ENCODE measurements at places on chromosomes 6 and 20. TPM values are rescaled to one million over a fixed set of nuclear protein-coding genes. Genes with fewer than 3 reads are reported as not detected.

DNA sequence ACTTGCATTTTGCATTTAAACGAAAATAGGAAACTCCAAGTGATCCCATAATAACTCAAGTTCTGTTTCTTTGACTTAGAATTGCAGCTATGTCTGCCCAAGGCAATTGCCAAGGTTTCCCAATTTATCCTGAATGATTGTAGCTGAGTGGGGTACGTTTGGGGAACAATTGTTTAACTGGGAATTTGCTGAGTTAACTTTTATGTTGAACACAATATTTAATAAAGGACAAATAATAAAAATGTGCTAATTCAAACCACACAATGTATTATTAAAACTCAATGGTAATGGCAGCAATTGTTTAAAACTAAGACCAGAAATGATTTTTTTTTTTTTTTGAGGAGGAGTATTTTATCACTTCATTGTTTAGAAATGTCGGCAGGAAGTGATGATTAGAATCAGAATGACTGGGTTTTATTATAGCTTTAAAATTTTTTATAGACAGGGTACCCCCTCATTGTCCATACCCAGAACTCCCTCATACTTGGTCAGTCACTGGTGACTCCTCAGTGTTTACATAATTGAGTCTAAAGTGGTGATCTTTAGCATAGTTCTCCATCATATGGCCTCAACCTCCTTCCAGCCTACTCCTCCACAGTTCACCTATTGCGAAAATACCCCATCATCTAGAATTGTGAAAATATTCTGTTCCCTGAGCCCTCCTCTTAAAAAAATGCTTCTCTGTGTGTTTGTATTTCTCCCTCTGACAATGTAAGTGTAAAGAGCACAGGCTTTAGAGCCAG is 389.2 kb upstream of the CITED2 start:
- no peak for ATAC-seq

GRCh38 chr6:6494677-6495076 is 93.8 kb upstream of the LY86 start:
- ATAC-seq: no peak

DNA sequence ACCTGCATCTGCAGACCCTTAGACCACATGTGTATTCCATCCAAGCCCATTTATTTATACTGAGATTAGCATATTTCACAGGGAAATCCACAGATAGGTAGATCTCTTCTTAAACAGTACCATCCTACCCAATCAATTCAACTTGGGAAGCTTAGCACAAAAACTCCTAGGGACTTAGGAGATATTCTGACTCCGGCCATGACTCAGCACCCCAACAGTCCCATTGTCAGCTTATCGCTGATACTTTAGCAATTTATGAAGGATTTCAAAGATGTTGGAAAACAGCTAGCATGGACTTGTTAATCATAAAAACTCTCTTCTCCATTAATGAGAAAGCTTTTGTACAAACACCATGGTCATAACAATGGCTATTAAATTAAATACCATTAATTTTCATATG is 236.2 kb upstream of the PREP start:
- ATAC-seq: no peak

DNA sequence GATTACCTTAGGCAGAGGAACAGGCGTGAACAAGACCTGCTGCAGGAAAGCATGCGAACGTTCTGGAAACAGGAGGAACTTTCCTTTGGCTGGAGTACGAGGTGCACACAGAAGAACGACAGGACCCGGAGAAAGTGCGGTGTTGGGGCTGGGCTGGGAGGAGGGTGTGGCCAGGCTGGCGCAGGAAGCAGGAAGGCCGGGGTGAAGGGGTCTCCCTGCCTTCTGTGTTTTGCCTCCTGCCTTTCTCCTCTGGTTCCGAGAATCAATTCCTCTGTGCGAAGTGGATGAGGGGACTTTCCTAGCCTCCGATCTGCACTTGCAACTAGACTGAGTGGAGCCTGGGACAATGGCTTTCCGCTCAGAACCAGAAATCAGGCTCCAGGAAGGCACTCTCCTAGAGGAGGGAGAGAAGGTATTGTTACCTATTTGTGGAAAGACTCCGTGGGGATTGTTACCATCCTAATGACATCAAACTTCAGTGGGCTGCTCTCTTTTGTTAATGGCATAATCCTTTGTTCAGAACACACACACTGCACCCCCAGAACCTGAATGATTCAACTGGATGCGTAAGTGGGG is 22.9 kb upstream of the PLEKHG1 start:
- ATAC-seq: no peak

- no peak for ATAC-seq
Measured at GRCh38 chr20:51386586-51386985, 155.9 kb downstream of the NFATC2 start.

GRCh38 chr6:133641104-133641503 is 247.8 kb upstream of the TCF21 start:
- ATAC-seq: no peak

GRCh38 chr6:13561624-13562267 is 12.7 kb upstream of the SIRT5 start:
- peak; percentile 53 for ATAC-seq

DNA sequence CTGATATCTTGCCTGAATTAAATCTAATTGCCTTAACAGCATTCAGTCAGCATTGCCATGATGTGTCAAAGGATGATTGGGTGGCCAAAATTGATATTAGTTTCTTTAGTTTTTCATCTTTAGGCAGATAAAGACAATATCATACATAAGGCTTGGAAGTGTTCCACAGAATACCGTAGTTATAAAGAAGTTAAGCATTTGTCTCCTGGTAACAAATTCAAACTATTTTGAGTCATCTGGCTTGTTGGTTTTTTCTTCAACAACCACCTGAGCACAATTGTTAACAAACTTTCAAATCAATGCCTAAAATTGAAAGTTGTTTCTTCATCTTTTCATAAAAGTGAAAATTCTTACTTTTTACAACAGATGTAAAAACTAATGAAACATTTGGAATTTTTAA is 47.5 kb upstream of the ADGRF5 start:
- ATAC-seq: no peak

GRCh38 chr6:24253360-24253759 is 104.5 kb downstream of the DCDC2 start:
- ATAC-seq: no peak

- peak; percentile 54 for ATAC-seq
Measured at GRCh38 chr20:36467076-36467999, 74.0 kb upstream of the MYL9 start.

GRCh38 chr6:170444056-170444591 is 109.0 kb downstream of the PSMB1 start:
- no peak for ATAC-seq

- no peak for ATAC-seq
Measured at GRCh38 chr6:20900389-20901160, 366.3 kb downstream of the CDKAL1 start.

The TPBG gene
- 126 TPM for total RNA-seq

The TRIM15 gene
- not detected for total RNA-seq

The ADGRB3 gene
- total RNA-seq: 9.8 TPM

The NDUFAF4 gene
- total RNA-seq: 39.4 TPM

The SLC22A16 gene
- total RNA-seq: 1.8 TPM

The EEF1A2 gene
- total RNA-seq: 3.2 TPM

The KCNQ5 gene
- 3.4 TPM for total RNA-seq

The NOX3 gene
- 0.54 TPM for total RNA-seq

The PRSS16 gene
- not detected for total RNA-seq
